ENCODE measurements at places on chromosomes 16 and 17.

DNA sequence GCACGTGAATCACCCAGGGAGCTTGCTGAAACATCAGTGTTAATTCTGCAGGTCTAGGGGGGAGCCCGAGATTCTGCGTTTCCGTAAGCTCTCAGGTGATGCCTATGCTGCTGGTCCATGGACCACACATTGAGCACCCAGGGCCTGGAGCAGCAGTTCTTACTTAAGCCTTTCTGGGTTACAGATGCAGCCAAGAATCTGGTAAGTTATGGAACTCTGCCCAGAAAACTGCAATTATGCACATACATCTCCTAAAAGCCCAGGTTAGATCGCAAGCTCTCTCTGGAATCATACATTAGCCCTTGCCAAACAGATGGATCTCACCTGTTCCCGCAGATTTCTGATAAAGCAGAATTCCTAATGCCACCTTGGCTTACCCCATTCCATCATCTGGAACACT is 265.9 kb upstream of the SALL1 start:
- no peak for DNase-seq

DNA sequence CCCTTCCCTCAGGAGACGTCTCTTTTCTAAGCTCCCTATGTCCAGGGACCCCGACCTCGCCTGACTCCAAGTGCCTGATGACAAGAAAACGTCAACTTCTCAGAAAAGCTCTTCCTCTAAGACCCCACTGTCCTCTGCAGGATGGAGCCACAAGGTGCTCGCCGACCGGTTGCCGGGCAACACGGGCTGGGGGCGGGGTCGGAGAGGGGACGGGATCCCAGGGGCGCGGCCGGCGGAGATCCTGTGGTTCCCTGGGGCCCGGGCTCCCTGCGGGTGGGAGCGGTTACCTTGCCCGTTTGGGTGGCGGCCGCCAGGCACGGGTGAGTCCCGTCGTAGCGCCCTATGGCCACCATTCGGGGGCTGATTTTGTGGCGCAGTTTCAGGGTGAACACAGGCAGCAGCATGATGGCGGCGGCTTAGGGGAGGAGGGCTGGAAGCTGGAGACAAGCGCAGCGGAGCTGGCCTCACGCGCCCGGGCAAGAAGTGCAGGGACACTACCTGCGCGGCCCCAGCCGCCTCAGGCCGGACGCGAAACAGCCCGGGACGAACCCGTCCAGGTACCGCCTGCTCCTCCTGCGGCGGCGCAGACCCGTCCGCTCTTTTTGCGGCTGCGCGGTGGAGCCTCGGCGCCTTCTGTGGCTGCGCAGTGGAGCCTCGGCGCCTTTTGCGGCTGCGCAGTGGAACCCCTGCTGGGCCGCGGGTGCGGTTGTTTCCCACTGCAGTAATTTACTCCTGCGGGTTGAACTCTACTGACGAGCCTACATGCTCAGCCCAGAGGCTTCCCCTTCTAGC is at the start of gene BBS2:
Gene BBS2 (minus strand): TSS at position 566 of the 792 bp plus-strand sequence. CDS start 162 bp downstream, at position 404.
- DNase-seq: peak; percentile 93

GRCh38 chr16:81517629-81518438 is 73.2 kb downstream of the CMIP start:
- DNase-seq: no peak

DNA sequence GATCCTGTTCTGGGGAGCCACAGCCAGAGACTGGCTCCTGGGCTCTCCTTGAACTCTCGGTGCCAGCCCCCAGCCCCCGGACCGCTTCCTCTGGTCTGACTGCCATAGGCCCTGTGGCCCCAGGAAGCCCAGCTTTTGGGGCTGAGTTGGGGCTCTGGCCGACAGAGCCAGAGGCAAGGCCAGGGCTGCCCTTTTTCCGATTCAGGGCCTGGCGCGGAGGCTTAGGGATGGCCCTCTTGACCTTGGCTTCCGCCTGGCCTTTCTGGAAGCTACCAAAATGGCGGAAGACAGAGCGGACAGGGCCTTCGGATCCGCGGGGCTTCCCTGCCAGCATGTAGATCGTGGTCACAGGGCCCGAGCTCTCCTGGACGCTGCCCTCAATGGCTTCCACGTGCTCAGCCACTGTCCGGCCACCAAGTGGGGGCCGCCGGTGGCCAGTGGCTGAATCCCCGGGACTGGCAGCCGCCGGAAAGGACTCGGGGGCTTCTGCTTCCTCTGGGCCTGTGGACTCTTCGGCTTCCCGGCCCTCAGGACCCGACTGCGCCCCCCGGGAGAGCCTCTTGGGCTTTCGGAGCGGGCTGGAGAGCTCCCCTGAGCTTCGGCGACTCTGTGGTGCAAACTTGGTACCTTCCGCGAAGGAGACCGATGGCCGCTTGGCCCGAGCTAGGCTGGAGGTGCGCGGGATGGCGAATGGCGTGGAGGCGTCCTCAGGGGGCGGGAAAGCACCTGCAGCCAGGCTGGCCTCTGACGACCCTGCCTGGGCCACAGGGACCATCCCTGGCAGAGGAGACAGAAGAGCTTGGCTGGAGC is 6.4 kb upstream of the SLC43A2 start:
- DNase-seq: no peak

Data from ELF-1 (cell line).